ENCODE measurements at places on chromosomes 1 and 21.

DNA sequence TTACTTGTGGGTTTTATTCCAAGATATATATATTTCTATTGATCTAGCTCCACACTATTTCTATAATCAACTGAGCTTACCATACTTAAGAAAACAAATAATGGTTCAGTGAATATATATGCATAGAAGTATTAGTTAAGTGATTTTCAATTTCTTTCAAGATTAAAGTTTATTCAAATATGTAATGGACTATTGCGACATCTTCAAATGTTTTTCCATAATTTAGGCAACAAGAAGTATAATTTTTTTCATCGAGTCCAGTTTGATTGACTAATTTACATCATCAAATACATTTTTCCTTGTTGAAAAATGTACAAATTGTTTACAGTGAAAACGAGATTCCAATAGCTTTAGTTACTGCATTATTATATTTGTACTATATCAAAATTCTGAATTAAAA is 528.6 kb downstream of the PTPRC start:
- DNase-seq: no peak
- H3K4me1 ChIP-seq: peaks cover 1% of the 10 kb centered on the region
- H3K27ac ChIP-seq: no peak overlapping the region
- H3K27me3 ChIP-seq: no peaks in the 10 kb centered on the region
- H3K4me3 ChIP-seq: no peak overlapping the region

DNA sequence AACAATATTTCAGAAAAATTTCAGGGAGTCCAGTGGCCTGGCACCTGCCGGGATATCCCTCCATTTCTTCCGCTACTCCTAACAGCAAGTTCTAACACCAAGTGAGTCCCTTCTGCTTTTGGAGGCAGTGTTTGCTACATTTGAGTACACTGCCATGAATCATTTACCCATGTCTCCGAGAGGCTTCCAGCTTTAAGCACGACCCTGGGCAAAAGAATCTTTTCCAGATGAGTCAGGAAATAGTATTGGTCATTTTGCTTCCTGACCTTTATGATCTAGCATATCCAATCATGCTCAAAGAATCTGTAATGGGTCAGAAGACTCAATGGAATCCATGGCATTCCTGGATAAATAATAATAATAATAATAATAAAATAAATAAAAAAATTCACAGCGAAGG is 60.7 kb upstream of the FMN2 start:
- peaks cover 1% of the 10 kb centered on the region for H3K4me1 ChIP-seq
- DNase-seq: no peak
- peaks cover 40% of the 10 kb centered on the region for H3K27me3 ChIP-seq
- H3K4me3 ChIP-seq: no peak overlapping the region

GRCh38 chr1:154843636-154844296 is 26.3 kb downstream of the KCNN3 start:
- no peaks in the 10 kb centered on the region for H3K36me3 ChIP-seq
- peaks cover 5% of the 10 kb centered on the region for H3K4me1 ChIP-seq
- DNase-seq: no peak
- H3K27me3 ChIP-seq: peaks cover 16% of the 10 kb centered on the region

DNA sequence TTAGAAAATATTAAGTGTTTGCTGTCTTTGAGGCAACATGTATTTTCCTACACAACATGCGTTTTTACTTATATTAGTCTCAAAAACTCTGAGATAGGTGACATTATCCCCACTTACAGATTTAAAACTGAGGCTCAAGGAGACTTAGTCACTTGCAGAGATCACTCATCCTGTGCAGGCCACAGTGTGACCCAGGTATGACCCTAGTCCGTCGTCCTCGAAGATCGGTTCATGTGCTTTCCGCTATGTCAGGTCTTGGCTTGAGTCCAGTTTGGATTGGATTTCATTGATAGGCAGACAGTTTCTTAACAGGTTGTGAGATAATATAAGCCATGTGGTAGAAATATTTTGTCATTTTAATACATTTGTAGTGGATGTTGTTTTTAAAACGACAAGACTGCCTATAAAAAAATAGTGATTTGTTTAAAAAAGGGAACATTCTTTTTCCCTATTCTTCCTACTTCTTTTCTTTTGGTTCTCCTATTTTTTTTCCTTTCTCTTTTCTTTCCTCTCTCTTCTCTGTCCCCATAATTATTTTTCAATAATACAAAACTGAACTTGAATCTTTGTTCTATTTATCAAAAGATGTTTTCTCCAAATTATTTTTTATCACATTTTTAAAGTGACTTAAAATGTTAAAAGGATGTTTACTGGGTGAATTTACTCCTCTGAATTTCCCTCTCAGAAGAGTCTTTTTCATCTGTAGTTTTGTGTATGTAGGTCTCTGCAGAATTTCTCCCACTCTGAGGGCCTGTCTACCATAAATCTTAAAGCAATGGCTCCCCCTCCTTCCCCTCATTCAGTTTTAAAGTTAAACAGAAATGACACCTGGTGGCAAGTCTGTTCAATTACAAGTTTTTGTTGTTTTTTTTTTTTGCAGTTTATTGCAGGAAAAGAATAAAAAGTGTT is 81.8 kb downstream of the PHTF1 start:
- peak overlapping the region; percentile 33 for H3K27ac ChIP-seq
- peaks cover 8% of the 10 kb centered on the region for H3K36me3 ChIP-seq
- H3K4me3 ChIP-seq: no peak overlapping the region
- peaks cover 4% of the 10 kb centered on the region for H3K4me1 ChIP-seq
- no peaks in the 10 kb centered on the region for H3K27me3 ChIP-seq

DNA sequence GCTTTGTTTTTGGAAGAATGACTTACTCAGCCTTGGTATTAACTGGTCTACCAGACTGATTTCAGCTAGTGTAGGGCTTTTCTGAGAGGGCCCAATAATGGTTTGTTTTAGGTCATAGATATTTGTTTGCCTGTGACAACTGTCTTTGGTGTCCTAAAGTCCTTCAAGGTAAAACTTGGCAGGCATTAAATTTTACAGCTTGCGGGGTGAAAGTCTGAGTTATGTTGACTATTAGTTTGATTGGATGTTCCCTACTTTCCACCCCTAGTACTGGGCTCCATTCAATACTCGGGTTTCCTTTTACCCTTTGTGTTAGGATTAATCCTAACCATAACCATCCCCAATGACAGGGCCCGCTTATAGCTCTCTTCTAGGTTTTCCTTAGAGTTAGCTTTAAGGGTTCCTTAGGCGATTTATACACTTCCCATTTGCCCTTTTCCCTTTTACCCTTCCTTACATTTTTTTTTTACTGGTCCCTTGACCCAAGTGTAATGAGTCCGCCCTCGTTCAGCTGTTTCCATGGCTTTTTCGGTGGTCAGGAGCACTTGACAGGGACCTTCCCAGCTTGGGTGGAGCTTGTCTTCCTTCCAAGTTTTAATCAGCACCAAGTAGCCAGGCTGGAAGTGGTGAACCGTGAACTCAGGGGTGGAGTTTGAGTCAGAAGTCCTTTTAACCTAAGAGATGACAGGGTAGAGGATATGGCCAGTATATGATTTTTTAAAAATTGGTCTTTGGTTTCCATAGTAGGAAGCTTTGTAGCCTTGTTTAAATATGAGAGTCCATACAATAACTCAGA is 28.5 kb upstream of the LCE5A start:
- H3K4me1 ChIP-seq: no peaks in the 10 kb centered on the region
- H3K4me3 ChIP-seq: no peak overlapping the region
- H3K36me3 ChIP-seq: peaks cover 3% of the 10 kb centered on the region
- no peaks in the 10 kb centered on the region for H3K27me3 ChIP-seq
- DNase-seq: no peak

DNA sequence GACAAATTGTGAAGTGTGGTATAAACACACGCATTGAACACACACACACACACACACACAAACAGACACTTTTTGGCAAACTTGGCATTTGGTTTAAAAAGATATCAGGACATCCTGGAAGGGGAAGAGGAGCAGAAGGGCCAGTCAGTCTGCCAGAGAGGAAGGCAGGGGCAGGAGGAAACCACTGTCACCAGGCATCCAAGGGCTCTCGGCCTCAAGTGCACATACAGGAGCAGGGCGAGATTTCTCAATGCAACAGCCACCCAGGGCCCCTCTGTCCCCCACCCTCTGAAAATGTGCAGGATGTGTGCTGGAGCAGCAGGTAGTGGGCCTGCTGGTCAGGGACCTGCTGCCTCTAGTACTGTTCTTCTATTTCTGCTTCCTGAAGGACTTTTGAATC is 71.2 kb downstream of the ABCA4 start:
- H3K36me3 ChIP-seq: no peaks in the 10 kb centered on the region
- H3K4me3 ChIP-seq: no peak overlapping the region
- no peak for DNase-seq
- no peak overlapping the region for H3K27ac ChIP-seq
- H3K27me3 ChIP-seq: peaks cover 8% of the 10 kb centered on the region
